ENCODE measurements at places on chromosomes 3 and 15. TPM values are rescaled to one million over a fixed set of nuclear protein-coding genes. Genes with fewer than 3 reads are reported as not detected.
A peak's percentile ranks its signal among the peaks of the same experiment; 100 is the strongest.

DNA sequence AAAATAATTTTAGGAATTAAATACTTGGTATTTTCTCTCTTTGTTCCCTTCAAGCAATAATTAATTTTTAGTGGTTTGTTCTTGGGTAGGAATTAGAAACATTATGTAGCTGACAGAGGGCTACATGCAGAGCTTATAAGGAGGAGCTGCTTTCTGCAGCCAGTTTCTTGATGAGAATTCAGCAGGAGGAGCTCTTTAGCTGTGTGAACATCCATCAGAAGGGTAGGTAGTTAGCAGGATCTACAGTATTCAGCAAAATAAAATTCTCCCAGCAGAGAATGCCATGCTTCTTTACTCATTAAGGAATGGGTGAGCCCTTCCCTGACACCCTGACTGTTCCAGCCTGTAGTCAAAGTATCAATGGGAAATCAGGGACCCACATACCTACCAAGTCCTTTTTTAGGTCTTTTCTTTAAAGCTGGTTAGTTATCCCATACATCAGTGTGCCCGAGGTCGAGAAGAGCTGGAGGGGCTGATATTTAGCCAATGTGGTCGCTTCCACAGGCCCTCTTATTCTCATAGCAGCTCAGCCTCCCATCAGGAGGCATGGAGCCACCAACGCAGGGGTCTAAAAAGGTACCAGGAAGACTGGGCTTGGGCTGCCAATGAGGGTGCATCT, 54.0 kb downstream of the KCNAB1 start:
- no peak overlapping the region for H3K27ac ChIP-seq
- no peaks in the 10 kb centered on the region for H3K36me3 ChIP-seq
- peak; percentile 22 for DNase-seq

DNA sequence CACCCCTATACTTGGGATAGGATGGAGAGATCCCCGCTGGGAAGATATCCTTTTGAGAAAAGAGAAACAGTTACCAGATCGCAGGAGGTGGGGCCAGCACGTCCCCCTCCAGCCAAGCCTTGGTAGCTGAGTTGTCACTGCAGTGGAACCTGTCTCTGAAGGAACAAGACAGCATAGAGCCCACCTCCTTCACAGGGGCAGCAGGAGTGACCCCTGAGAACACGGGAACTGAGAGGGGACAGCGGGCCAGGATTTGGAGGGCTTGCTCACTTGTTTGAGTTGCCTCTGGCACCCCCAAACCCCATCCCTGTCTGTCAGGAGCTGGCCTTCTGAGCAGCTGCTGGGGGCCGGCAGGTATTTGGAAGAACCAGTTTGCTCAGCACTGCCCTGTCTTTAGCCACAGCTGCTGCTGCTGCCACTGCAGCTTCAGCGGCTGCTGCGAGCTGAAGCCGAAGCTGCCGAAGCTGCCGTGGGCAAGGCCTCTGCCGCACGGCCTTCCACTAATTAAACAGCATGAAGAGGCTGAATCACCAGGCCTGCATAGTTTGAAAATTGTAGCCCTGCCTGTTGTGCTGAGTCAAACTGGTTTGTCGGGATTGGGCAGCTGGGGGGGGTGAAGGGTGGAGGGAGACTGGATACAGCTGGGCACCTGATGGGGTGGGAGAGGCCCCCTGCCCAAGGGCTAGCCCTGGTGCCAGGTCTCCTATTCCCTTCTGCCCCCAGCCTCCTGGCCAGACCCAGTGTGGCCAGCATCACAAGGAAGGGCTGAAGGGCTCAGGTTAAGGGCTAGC, 4.0 kb downstream of the EPHB3 start:
- no peaks in the 10 kb centered on the region for H3K36me3 ChIP-seq
- H3K27ac ChIP-seq = peak overlapping the region; percentile 79
- H3K4me3 ChIP-seq = no peak overlapping the region
- H3K27me3 ChIP-seq = no peaks in the 10 kb centered on the region
- peak; percentile 88 for DNase-seq

DAZL gene
- total RNA-seq = not detected

AHSG gene
- total RNA-seq = 0.92 TPM
